ENCODE measurements at places on chromosomes 13 and 19.

GRCh38 chr13:42305503-42305902, 33.6 kb downstream of the AKAP11 start:
- no peak for DNase-seq

- no peak for DNase-seq
These were observed 23.8 kb downstream of the GJA3 start for GRCh38 chr13:20136781-20137703.

DNA sequence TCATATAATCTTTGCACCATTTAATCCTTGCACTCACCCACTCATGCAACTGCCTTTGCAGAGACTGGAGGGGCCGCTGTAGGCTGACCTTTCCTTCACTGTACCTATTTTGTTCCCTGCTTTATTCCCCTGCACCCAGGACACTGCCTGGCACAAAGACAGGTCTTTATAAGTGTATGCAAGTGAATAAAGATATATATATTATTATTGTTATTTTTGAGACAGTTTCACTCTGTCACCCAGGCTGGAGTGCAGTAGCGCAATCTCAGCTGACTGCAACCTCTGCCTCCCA, 3.8 kb downstream of the ALOX5AP start:
- no peak for DNase-seq

DNA sequence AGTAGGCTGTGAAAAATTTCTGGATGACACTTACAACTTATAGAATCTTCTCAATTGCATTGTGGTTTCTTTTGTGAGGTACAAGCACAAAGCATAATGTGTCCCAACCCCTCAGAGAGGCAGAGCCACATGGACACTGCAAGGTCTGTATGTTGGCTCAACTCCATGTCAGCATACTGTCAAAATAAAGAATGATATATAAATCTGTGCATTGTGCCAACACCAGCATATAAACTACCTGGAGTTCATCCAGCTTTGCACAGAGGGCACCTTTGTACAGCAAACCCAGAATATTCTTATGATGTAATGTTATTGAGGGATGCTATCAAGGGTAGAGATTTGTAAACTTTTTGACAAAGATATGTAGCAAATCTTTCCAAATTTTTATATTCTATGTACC, 1065.8 kb upstream of the MIR17HG start:
- DNase-seq: no peak

DNA sequence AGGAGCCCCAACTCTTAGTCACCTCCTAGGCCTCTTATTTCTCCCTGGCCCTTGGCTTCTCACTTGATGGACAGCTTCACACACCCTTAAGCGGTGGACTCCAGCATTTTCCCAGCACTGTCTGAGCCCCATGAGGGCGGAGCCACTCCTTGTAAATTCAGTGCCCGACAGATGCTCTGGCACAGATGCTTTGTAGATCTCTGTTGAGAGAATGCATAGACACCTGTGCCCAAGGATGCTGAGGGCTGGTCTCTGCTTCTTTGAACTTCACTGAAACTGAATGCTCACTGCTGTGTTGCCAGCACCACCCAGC, 3.3 kb downstream of the SYCN start:
- DNase-seq: no peak

DNA sequence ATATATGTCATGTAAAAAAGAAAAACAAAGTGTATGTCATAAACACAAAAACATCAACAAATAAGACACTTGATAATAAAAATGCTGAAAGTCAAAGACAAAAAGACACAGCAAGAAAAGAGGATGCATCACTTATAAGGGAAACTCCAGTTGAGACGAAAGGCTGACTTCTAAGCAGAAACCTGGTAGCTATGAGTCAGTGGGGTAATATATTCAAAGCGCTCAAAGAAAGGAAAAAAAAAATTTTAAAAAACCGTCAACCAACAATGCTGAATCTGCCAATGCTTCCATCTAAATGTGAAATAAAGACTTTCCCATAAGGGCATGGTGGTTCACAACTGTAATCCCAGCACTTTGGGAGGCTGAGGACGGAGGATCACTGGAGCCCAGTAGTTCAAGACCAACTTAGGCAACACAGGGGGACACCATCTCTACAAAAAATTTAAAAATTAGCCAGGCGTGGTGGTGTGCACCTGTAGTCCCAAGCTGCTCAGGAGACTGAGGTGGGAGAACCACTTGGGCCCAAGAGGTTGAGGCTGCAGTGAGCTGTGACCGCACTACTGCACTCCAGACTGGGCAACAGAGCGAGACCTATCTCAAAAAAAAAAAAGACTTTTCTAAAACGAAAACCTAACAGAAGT, 24.0 kb downstream of the USP12 start:
- DNase-seq: no peak

GRCh38 chr13:19053561-19053960, 128.1 kb downstream of the TUBA3C start:
- DNase-seq: no peak

GRCh38 chr13:101655435-101655834, 203.0 kb downstream of the ITGBL1 start:
- no peak for DNase-seq

DNA sequence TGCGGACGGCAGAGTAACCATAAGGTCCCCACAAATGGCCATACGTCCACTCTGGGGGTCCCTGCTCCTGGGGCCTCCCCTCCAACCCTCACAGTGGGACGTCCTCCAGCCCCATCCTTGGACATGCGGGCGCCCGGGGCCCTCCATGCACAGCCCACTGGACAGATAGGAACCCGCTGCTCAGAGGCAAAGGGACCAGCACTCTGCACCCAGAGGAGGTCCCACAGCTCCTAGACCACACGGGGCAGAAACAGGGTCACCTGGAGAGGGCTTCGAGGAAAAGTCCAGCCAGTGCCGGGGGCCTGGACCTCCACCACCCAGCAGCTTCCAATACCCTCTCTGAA, 11.1 kb downstream of the REXO1 start:
- DNase-seq: no peak

GRCh38 chr19:29927944-29928625, 14.0 kb upstream of the URI1 start:
- no peak for DNase-seq

DNA sequence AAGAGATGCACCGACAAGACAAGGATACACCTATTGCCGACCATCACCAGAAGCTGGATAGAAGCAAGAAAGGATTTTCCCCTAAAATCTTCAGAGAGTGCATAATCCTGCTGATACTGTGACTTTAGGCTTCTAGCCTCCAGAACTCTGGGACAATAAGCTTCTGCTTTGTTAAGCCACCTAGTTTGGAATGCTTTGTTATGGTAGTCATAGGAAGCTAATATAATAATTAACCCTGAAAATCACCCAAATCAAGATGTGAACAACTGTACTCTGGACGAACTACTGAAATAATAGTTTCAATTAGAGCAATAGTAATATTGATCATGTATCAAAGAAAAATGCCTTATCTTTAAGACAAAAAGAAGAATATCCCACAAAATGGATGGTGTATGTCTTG, 524.6 kb downstream of the EFNB2 start:
- DNase-seq: no peak

All from GF-D8 (cell line).